NCI-H524 treated with DMSO at 0.1 percent for 48 hours (cell line): ENCODE measurements at places on chromosomes 1 and 21.

DNA sequence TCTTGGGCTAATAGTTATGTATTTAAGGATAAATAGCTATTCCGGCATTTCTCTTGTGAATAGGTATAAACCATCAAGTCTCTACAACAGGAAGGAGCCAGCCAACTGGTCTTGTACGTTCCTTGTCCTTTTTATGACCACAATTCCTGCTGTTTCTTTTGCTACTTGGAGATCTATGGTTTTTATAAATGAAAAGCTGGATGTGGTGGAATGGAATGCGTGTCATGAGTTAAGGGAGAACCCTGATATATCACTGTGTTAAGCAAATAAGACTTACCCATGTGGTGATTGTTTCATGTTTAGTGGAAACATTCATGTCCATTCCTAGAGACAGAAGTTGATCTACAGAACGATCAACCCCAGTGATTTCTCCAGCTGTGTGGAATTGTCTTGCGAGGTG, 282.1 kb downstream of the RPS6KC1 start:
- DNase-seq: no peak

DNA sequence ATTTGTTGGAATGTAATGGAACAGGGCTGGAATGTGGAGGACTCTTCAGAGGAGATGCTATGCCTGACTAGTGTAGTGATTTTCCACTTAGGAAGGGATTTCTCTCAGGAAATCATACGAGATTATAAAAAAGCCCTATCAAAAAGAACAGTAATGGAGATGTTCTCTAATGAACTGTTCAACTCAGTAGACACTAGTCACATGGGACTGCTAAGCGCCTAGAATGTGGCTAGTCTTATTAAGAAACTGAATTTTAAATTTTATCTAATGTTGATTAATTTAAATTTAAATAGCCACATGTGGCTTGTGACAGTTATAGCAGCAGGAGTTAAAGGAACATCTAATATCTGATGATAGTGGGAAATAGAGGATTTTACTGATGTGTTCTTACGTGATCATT, 94.0 kb downstream of the SLC35F3 start:
- DNase-seq: peak; percentile 61

GRCh38 chr1:227729881-227730629, 5.0 kb downstream of the JMJD4 start:
- DNase-seq: no peak

DNA sequence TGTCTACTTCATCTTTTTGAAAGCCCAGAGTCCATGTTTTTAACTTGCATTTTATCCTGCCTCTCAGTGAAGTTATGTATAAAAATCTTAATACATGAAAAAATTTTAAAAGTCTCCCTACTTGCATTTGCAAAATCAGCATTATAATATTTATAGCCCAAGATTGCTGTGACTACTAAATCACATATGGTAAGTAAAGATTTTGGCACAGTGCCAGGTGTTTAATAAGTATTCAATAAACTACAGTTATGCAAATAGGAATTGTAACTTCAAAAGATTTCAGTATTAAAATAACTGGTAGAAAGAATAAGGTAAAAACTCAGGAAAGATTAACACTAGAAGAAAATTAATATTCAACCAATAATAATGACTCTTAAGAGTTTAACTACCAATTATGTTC, 641.7 kb downstream of the LRRIQ3 start:
- DNase-seq: no peak

DNA sequence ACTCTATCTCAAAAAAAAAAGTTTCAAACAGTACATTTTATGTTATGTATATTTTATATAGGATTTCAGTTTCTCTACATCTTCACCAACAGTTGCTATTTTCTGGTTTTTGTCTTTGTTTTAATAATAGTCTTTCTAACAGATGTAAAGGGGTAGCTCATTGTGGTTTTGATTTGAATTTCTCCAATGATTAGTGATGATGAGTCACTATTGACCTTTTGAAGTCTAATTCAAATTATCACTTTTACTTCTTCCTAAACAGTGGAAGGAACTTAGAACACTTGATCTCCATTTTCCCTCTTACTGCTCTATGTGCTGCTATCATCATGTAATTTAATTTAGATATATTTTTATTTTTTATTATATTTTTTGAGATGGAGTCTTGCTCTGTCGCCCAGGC, 31.7 kb upstream of the SHCBP1L start:
- DNase-seq: no peak

GRCh38 chr1:22916471-22916820, 56.2 kb downstream of the LACTBL1 start:
- peak; percentile 98 for DNase-seq

GRCh38 chr1:36446271-36446670, 4.0 kb downstream of the OSCP1 start:
- peak; percentile 16 for DNase-seq

GRCh38 chr1:60916199-60916598, 166.2 kb upstream of the NFIA start:
- DNase-seq: peak; percentile 40

GRCh38 chr1:236353813-236354212, 40.3 kb upstream of the EDARADD start:
- no peak for DNase-seq
